ENCODE measurements at places on chromosomes 7 and 10. TPM values are rescaled to one million over a fixed set of nuclear protein-coding genes. Genes with fewer than 3 reads are reported as not detected.

DNA sequence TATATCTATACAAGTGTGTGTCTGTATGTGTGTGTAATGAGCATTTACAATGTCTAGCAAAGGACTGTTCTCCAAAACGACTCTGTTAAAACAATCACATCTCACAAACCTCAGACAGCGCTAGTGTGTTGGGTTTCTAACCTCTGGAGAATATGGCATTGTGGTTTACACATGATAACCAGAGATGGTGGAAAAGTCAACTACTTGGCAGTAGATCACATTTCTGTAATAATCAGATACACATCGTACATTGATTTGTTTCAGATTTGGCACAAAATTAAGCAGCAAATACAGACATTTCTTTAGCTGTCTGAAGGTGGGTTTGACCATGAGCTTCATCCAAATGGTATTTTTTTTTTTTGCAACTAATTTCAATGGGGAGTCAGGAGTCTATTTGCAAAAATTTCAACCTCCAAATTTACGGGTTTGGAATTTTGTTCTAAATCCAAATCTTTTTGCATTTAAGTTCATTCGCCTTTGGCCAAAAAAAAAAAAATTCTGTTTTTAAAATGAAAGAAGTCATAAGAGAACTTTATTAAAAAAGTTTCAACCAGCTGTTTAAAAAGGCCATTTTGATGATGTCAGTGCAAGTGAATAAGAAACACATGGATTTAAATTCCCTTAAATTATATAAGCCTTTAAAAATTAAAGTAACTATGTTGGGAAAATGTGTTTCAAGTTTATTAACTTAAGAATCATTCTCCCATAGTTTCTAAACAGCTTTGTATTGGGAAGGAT, 127.8 kb downstream of the TMEM26 start:
- no peak for DNase-seq

DNA sequence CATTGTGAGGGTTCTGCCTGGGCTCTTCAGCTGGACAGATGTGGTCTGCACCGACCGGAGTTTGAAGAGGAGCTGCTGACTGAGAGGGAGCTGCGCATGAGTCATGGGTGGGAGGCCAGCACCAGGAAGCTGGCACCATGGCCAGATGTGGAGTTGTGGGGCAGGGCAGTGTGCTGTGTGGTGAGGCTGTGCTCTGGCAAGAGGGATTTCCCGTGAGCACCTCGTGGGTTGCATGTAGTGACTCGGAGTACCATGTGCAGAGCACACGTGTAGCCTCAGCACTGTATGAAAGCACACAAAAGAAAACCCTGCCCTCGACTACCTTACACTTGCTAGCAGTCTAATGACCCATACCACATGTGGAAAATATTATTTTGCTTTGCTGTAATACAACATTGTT, 103.4 kb downstream of the WNT2 start:
- DNase-seq = no peak

DNA sequence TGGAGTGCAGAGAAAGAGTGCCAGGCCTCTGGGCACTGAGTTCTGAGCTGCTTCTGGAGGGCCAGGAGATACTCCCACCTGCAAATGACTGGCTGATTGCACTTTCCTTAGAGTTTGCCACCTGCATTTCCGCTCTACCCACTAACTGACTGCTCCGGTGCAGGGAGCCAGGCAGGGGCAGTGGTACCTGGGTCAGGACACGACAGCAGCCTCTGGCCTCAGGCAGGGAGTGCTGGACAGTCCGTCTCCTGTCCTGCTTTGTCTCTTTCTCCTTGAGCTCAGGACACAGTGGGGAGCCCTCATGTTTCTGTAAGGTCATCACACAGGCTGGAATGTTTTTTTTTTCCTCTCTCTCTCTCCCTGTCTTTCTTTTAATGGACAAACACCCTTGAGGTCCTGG, 252.0 kb downstream of the DPP6 start:
- DNase-seq = no peak

- no peak for DNase-seq
Observed at GRCh38 chr7:148909568-148909967, 25.5 kb upstream of the EZH2 start.

DNA sequence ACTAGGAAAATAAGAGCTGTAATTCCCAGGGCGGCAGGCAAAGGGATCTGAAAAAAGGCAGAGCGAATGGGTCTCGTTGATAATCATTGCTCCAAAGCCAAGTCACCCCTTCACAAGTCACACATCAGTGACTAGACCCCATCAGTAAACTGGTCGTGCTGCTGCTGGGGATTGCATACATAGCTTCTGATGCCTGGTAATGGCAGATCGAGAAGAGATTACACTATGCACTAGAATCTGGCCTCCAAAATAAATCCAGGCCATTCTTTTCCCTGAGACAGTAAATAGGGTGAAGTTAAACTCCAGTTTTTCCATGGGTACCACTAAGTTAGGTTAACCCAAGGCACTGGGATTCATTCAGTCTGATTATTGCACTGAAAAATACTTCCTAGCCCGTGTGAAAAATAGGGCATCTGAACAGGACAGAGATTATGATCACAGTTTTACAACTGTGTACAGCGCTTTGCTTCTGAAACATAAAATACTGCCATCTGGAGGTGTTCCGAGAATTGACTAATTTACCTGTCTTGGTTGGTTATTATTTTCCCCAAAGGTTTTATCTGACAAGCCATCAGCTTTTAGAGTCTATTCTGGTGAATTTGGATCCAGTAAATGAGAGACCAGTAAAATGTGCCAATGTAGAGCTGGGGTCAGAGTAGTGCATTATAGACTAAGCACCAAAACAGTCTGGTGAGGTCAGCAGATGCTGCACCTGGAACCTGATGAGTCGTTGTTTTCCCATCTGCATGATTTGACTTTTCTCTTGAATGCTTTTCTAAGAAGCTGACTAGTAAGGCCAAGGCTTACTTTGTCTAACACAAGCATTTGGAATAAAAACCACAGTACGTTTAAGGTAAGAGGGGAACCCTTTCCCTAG, 82.9 kb upstream of the AFAP1L2 start:
- no peak for DNase-seq

DNA sequence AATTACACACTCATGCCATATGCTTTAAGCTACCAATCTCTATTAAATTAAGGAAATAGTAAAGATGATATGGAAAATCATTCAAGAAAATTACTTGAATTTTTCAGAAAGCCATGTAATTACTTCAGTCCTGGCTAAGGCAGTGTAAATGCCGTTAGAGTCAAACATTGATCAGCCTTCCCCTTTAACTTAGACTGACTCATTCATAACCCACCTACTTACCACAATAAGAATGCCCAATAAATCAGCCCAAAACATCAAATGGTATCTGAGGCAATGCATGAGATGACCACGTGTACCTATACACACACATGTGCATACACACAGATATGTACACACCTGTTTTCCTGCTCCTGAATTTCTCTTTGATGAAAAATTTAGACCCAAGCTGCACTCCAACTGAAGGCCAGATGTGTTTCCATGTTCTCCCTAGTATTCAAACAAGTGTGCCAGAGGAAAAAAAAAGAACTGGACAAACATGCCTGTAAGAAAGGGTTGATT, 30.2 kb upstream of the PDE1C start:
- no peak for DNase-seq

INSYN2A gene
- polyA plus RNA-seq = 2.6 TPM

EGR2 gene
- 4.7 TPM for polyA plus RNA-seq

CDHR3 gene
- 15.8 TPM for polyA plus RNA-seq

TMEM243 gene
- 40.7 TPM for polyA plus RNA-seq
